ENCODE measurements at places on chromosomes 16 and 17. TPM values are rescaled to one million over a fixed set of nuclear protein-coding genes. Genes with fewer than 3 reads are reported as not detected.

DNA sequence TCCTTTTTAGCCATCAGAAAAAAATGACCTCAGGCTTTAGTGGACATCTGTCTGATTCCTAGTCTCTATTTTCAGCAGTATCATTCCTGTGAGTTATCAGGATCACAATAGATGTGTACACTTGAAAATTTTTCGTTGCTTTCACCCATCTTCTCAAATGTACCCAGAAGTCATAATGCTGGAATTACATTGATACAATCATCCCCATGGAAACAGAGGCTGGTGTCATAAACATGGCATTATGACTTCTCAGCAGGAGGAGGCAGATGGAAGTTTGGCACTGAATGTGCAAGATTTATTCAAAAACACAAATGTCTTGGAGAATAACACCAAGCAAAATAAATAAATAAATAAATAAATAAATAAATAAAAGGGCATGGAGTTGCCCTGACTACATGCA, 292.5 kb downstream of the PHKB start:
- no peak for DNase-seq
- H3K27me3 ChIP-seq = no peaks in the 10 kb centered on the region
- no peak overlapping the region for H3K4me3 ChIP-seq
- no peaks in the 10 kb centered on the region for H3K4me1 ChIP-seq
- H3K27ac ChIP-seq = no peak overlapping the region

DNA sequence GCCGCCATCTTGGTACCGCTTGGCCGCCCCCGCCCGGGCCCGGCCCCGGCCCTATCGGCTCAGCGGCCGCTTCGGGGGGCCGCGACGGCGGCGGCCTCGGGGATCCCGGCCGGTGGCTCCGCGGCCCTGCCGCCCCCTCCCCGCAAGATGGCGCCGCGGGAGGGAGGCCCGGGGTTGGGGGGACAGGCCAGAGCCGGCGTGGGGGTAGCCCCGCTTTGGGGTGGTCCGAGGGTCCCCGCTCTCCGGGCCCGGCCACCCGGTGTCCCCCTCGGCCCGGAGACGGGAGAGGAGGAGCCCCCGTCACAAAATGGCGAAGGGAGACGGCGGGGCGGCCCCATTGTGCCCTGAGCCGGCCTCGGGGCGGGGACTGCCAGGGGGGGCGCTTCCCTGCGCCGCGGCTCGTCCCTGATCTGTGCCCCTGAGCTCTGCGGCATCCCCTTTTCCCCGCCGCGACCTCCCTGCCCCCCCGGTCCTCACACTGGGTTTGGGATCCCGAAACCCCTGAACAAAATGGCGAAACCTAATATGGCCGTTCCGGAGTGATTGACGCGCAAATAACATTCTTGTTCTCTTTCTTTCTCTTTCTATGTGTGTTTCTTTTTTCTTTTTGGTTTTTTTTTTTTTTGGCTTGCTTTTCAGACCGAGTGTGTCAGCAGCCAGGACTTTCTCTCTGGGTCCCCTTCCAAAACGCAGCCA, 986 bp downstream of the HAPSTR1 start:
- H3K27ac ChIP-seq = peak overlapping the region; percentile 93
- H3K4me1 ChIP-seq = peaks cover 39% of the 10 kb centered on the region
- DNase-seq = no peak
- H3K27me3 ChIP-seq = peaks cover 6% of the 10 kb centered on the region
- H3K4me3 ChIP-seq = peak overlapping the region; percentile 95

DNA sequence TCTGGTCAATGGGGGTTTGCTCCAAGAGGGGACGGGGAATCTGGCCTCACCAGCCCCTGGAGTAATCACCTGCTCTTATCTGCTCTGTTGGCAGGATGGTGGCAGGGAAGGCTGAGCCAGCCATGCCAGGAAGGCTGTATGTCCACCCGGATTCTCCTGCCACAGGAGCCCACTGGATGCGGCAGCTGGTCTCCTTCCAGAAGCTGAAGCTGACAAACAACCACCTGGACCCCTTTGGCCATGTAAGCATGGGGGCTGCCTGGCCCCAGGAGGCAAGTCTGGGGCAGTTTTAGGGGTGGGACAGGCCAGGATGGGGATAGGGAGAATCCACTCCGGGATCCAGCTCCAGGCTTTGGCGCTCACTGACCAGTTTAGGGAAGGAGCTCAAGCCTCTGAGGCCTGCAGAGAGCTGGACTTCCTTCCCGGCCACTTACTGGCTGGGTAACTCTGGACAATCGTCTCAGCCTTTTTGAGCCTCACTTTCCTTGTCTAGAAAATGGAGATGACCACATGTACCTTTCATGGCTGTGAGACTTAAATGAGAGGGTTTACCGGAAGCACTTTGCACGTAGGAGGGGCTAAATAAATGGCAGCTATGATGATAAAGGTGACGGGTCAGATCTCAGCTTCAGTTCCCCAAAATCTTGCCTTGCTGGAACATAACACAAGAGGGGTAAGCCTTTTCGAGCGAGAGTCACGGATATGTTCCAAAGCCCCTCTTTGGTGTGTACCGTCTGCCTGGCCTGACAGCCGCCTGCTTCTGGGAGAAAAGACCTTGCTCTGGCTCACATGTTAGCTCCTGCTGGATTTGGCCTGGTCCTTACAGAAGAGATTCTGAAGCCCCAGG, 15.4 kb downstream of the TBX4 start:
- DNase-seq = peak; percentile 9
- no peaks in the 10 kb centered on the region for H3K36me3 ChIP-seq
- H3K4me3 ChIP-seq = no peak overlapping the region
- peaks cover 19% of the 10 kb centered on the region for H3K4me1 ChIP-seq

- no peak overlapping the region for H3K4me3 ChIP-seq
- H3K27me3 ChIP-seq = peaks cover 2% of the 10 kb centered on the region
- peak overlapping the region; percentile 82 for H3K27ac ChIP-seq
- no peak for DNase-seq
- H3K36me3 ChIP-seq = no peaks in the 10 kb centered on the region
- H3K4me1 ChIP-seq = peaks cover 81% of the 10 kb centered on the region
Observed at GRCh38 chr17:62822080-62822904, 14.2 kb upstream of the MARCHF10 start.

DNA sequence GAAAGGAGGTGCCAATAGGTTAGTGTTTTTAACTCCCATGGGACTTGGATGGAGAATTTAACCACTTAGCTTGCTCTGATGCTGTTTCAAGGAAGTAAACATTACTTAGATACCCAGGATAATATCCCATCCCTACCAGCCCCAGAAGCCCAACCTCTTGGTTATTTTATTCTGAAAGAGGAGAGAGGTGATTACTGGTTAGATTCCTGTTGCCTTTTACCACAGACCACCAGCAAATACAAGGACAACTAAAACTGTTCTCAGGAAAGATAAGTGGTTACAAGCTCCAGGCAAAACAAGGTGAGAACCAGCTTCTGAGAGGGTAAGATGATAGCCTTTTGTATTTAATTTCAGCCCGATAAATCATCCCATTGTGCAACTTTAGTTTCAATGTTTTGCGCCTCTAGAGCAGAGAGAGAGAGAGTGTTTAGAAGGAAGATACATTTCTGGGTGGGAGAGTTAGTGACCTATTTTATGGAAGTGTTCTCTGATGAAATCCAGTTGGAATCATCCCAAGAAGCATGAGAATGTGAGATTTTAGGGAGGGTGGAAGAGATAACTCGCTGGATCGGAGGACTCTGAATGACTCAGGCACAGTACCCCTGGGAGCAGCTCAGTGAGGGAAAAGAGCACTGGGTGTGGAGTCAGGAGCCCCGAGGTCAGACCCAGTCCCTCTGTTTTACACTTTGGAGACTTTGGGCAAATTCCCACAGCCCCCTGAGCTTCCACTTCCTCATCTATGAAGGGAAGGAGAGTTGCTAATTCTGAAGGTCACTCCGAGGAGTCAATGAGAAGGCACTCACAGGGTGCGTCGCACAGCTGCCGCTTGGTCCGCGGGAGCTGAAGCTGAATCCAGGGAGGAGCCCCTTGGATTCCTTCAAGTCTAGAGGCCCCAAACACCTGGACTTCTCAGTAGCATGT, 12.1 kb downstream of the GLP2R start:
- peak; percentile 66 for DNase-seq
- H3K36me3 ChIP-seq = no peaks in the 10 kb centered on the region
- H3K27ac ChIP-seq = no peak overlapping the region
- H3K4me3 ChIP-seq = peak overlapping the region; percentile 6

- peaks cover 2% of the 10 kb centered on the region for H3K27me3 ChIP-seq
- DNase-seq = peak; percentile 68
- peaks cover 21% of the 10 kb centered on the region for H3K4me1 ChIP-seq
Observed at GRCh38 chr17:63834431-63835166, 7.1 kb upstream of the FTSJ3 start.

Gene DNAJA2
- total RNA-seq = 72.5 TPM

GRCh38 chr16:47230296-47230695, 86.6 kb upstream of the NETO2 start:
- no peaks in the 10 kb centered on the region for H3K4me1 ChIP-seq
- no peaks in the 10 kb centered on the region for H3K27me3 ChIP-seq
- no peaks in the 10 kb centered on the region for H3K36me3 ChIP-seq
- no peak overlapping the region for H3K4me3 ChIP-seq
- DNase-seq = no peak

DNA sequence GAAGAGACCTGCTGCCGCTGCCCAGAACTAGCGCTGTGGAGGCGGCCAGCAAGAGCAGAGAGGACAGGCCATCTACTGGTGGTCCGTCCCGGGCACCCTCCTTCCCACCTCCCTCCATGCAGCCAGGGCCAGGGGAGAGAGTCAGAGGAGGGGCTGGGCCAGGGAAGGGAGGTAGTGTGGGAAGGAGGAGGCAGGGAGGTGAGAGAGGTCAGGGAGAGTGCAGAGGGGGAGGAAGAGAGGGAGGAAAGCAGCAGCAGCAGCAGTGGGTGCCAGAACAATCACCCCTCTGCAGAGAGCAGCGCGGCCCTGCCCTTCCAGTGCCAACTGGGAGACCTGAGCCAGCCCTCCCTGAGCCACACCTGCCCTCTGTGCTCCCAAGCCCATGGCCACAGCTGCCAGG, 6.6 kb downstream of the C16orf95 start:
- no peak overlapping the region for H3K27ac ChIP-seq
- H3K27me3 ChIP-seq = 0 out of 2 replicates have a peak, but pooled peaks cover 2% of the 10 kb centered on the region
- DNase-seq = no peak
- peaks cover 17% of the 10 kb centered on the region for H3K4me1 ChIP-seq
- no peak overlapping the region for H3K4me3 ChIP-seq

- peaks cover 45% of the 10 kb centered on the region for H3K36me3 ChIP-seq
- H3K27ac ChIP-seq = peak overlapping the region; percentile 89
- peak; percentile 59 for DNase-seq
- peaks cover 29% of the 10 kb centered on the region for H3K4me1 ChIP-seq
Observed at GRCh38 chr17:81513372-81513752, 763 bp upstream of the ACTG1 start.

DNA sequence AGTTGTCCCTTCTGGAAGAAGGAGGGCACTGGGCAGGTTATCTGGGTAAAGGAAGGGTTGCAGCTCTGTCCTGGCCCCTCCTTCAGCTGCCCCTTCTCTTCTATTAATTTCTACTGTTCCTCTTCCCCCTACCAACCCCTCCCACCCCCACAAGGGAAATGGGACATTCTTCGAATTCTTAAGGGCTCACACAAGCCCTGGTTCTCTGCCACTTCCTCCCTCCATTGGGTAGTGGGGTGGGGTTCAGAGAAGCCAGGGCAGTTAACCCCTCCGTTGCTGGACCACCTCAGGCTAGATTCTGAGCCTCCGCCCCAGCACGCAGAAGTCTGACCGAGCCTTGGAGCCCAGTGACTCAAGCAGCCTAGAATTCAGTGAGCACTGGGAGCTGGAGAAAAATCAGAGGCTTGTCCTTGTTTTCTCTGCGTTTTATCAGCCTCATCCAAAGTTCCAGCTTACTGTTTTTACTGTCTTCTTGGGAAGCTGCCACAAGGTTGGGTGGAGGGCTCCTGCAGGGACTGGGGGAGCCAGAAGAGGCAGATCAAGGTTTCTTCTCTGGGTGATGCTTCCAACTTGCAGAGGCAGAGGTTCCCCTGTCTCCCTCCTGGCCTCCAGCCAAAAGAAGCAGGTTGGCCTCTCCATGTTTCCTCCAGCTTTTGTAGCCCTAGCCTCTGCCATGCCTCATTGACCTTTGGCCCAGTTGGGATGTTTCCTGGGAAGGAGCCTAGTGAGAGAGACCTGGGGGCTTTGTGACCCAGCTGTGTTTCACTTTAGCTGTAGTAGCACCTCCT, 10.2 kb downstream of the LASP1 start:
- H3K27me3 ChIP-seq = no peaks in the 10 kb centered on the region
- H3K4me3 ChIP-seq = peak overlapping the region; percentile 83
- H3K27ac ChIP-seq = peak overlapping the region; percentile 90
- peaks cover 48% of the 10 kb centered on the region for H3K36me3 ChIP-seq
- peak; percentile 84 for DNase-seq

GRCh38 chr17:81337476-81337879, 42.4 kb upstream of the SLC38A10 start:
- H3K4me3 ChIP-seq = no peak overlapping the region
- peaks cover 16% of the 10 kb centered on the region for H3K27me3 ChIP-seq
- no peaks in the 10 kb centered on the region for H3K36me3 ChIP-seq
- DNase-seq = no peak
- H3K4me1 ChIP-seq = peaks cover 5% of the 10 kb centered on the region

DNA sequence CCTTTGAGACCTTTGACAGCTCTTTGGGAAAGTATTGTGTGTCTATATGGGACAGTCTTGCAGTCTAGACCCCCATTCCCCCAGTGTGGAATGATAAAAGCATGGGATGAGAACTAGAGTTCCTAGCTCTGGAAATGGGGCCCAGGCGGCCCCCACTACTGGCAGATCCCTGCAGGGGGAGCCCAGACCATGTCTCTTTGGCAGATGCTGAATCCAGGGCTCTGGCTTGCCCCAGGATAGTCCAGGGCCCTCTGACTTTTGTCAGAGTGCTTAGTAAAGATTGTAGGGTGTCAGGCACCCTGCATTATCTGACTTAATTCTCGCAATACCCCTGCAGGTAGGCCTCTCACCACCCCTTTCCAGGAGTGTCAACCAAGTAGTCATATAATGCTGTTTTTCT, 8.3 kb downstream of the ALKBH5 start:
- no peak overlapping the region for H3K27ac ChIP-seq
- H3K4me3 ChIP-seq = no peak overlapping the region
- no peaks in the 10 kb centered on the region for H3K27me3 ChIP-seq
- H3K4me1 ChIP-seq = peaks cover 59% of the 10 kb centered on the region
- DNase-seq = no peak

Gene QPRT
- total RNA-seq = 4.6 TPM

- peaks cover 13% of the 10 kb centered on the region for H3K36me3 ChIP-seq
- H3K4me3 ChIP-seq = no peak overlapping the region
- H3K27me3 ChIP-seq = no peaks in the 10 kb centered on the region
- peaks cover 36% of the 10 kb centered on the region for H3K4me1 ChIP-seq
- no peak overlapping the region for H3K27ac ChIP-seq
Observed at GRCh38 chr17:32331243-32332040, 10.5 kb downstream of the C17orf75 start.

DNA sequence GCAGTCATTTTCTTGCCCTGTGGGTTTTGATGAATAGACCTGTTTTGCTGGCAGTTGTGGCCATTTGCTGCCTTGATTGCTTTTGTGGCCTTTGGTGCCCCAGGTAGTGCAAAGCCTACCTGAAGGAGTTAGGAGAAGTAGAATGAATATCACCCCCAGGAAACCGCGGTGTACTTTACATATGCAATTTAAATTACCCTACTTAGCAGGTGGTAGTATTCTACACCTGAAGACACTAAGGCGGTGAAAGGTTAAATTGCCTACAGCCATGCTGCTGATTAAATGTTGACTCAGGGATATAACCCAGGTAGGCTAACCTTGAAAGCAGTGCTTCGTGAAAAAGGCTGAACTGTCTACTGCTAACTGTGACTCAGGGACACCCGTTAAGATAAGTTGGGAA, 27.2 kb upstream of the WWOX start:
- H3K4me3 ChIP-seq = no peak overlapping the region
- no peak for DNase-seq
- peaks cover 2% of the 10 kb centered on the region for H3K27me3 ChIP-seq
- no peaks in the 10 kb centered on the region for H3K4me1 ChIP-seq
- H3K36me3 ChIP-seq = no peaks in the 10 kb centered on the region
- no peak overlapping the region for H3K27ac ChIP-seq

Gene ENDOV
- total RNA-seq = 12.8 TPM
